Vagina (tissue), 2 donors: ENCODE measurements at places on chromosomes 16 and 17. TPM values are rescaled to one million over a fixed set of nuclear protein-coding genes. Genes with fewer than 3 reads are reported as not detected.

- no peak for DNase-seq
- no peak overlapping the region for H3K4me3 ChIP-seq
- no peaks in the 10 kb centered on the region for H3K27me3 ChIP-seq
- peaks cover 22% of the 10 kb centered on the region for H3K4me1 ChIP-seq
- H3K36me3 ChIP-seq: peaks cover 8% of the 10 kb centered on the region
- H3K27ac ChIP-seq: no peak overlapping the region
Measured at GRCh38 chr16:30929167-30929566, 5.8 kb downstream of the FBXL19 start.

- H3K36me3 ChIP-seq: no peaks in the 10 kb centered on the region
- H3K27me3 ChIP-seq: no peaks in the 10 kb centered on the region
- no peaks in the 10 kb centered on the region for H3K4me1 ChIP-seq
- no peak overlapping the region for H3K4me3 ChIP-seq
Measured at GRCh38 chr17:58200024-58200633, 7.6 kb downstream of the EPX start.

GRCh38 chr16:19210280-19210924, 42.4 kb downstream of the SYT17 start:
- no peaks in the 10 kb centered on the region for H3K36me3 ChIP-seq
- no peak for DNase-seq
- H3K4me1 ChIP-seq: no peaks in the 10 kb centered on the region
- H3K4me3 ChIP-seq: no peak overlapping the region
- H3K27ac ChIP-seq: no peak overlapping the region

DNA sequence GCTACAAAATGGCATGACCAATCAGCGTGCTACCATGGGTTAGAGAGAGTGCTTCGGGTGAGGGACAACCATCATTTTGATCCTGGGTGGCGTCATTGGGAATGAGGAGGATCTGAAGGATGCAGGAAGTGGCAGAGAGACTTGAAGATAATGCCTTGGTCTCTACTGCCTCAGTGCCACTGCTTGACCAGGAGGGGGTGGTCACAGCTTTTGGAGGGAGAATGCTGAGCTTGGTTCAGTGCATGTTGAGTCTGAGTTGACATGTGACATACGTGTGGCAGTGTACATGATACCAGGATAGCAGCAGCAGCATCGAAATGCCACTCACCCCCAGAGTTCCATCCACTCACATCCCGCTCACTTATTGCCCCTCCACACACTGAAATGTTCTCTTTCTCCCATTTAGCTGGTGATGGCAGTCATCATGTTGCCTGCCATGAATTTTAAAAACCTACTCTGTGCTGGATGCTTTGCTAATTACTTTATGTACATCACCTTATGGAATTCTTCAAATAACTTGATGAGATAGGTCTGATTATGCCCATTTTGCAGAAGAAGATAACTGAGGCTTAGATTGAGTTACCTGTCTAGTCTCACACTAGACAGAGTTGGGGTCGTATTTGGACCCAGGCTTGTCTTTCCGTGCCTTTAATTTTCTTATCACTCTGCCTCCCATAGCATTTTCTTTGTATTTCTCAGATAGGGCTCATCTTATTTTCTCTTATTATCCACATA, 36.7 kb downstream of the ARSG start:
- no peaks in the 10 kb centered on the region for H3K36me3 ChIP-seq
- no peak overlapping the region for H3K27ac ChIP-seq
- H3K4me1 ChIP-seq: no peaks in the 10 kb centered on the region
- no peak for DNase-seq
- H3K4me3 ChIP-seq: no peak overlapping the region

- no peak overlapping the region for H3K27ac ChIP-seq
- H3K36me3 ChIP-seq: no peaks in the 10 kb centered on the region
- H3K4me1 ChIP-seq: no peaks in the 10 kb centered on the region
- no peak for DNase-seq
- no peak overlapping the region for H3K4me3 ChIP-seq
Measured at GRCh38 chr16:83102336-83102735, 475.6 kb downstream of the CDH13 start.

DNA sequence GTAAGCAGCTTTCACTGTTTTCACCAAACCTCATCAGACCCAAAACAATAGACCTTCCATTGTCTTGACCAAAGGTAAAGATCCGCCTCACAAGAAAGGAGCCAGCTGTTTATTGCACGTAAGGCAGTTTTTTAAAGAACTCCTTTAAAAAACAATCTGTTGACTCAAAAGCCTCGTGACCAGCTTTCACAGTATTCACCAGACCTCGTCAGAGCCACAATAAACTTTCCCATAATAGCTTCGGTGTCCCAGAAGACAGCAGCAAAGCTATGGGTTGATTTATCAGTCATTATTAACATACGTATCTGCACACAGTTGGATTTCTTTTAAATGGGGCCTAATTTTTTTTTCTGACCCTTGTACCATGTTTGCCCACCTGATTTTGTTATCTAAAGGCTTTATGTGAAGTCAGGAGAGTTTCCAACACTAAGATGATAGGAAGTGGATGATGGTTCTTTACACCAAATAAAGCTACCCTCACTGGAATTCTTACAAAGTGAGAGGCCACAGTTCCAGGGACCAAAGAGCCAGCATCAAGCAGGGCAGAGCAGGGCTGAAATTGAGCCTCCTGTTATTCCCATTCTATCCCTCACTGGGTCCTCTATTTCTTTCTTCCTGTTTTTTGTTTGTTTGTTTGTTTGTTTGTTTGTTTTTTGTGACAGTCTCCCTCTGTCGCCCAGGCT, 17.6 kb upstream of the HELZ start:
- H3K27ac ChIP-seq: peak overlapping the region; percentile 56
- no peaks in the 10 kb centered on the region for H3K27me3 ChIP-seq
- H3K4me1 ChIP-seq: peaks cover 16% of the 10 kb centered on the region
- DNase-seq: no peak
- no peaks in the 10 kb centered on the region for H3K36me3 ChIP-seq
- no peak overlapping the region for H3K4me3 ChIP-seq

- H3K4me3 ChIP-seq: no peak overlapping the region
- H3K27ac ChIP-seq: no peak overlapping the region
- H3K27me3 ChIP-seq: no peaks in the 10 kb centered on the region
- no peak for DNase-seq
Measured at GRCh38 chr16:87274794-87275193, 42.4 kb downstream of the C16orf95 start.

DNA sequence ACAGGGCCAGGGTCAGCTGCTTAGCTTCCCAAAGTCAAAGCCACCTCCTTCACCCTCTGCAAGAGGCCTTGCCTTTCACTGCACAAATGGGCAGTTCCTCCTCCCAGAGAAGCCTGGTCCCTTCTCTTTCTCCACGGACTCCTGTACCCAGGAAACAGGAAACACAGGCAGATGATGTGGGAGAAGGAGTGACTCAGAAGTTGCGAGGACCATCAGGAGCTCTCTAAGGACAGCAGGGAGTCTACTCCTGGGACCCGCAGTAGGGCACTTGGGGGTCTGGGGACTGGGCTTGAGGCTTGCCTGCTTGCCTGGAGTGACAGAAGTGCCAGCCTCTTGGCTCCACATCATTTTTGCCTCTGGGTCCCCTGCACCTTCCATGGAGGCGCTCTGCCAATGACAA, 47.4 kb upstream of the KSR1 start:
- no peak overlapping the region for H3K27ac ChIP-seq
- H3K4me3 ChIP-seq: no peak overlapping the region
- no peaks in the 10 kb centered on the region for H3K27me3 ChIP-seq
- DNase-seq: no peak
- peaks cover 14% of the 10 kb centered on the region for H3K4me1 ChIP-seq

GRCh38 chr17:58865301-58865700, 109.6 kb downstream of the PPM1E start:
- no peaks in the 10 kb centered on the region for H3K36me3 ChIP-seq
- H3K27me3 ChIP-seq: no peaks in the 10 kb centered on the region
- no peak for DNase-seq
- no peaks in the 10 kb centered on the region for H3K4me1 ChIP-seq
- H3K4me3 ChIP-seq: no peak overlapping the region

GRCh38 chr17:37830151-37830993, 85.5 kb upstream of the HNF1B start:
- no peaks in the 10 kb centered on the region for H3K4me1 ChIP-seq
- H3K36me3 ChIP-seq: no peaks in the 10 kb centered on the region
- H3K4me3 ChIP-seq: no peak overlapping the region
- DNase-seq: no peak
- H3K27me3 ChIP-seq: no peaks in the 10 kb centered on the region
- no peak overlapping the region for H3K27ac ChIP-seq

DNA sequence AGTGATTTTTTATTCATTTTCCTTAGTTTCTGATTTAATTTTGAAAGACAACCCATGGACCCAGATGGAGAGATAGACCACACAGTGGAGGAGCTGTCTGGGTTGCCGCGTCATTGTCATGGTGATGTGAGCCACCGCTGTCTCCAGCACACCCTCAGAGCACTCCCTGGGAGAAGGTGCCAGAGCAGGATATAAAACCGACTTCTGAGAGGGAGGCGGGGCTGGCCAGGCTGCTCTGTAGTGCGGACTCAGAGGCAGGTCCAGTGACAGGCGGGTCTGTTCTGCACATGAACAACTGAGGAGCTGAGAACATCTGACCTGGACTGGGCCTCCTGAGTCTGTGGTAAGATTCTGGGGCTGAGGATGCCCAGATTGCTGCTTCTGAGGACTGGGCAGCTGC, 216.3 kb upstream of the NLRP1 start:
- no peak overlapping the region for H3K27ac ChIP-seq
- H3K36me3 ChIP-seq: no peaks in the 10 kb centered on the region
- no peak for DNase-seq
- H3K27me3 ChIP-seq: no peaks in the 10 kb centered on the region
- no peak overlapping the region for H3K4me3 ChIP-seq

GRCh38 chr16:16073891-16074881, 124.8 kb downstream of the ABCC1 start:
- no peak overlapping the region for H3K27ac ChIP-seq
- no peak for DNase-seq
- H3K27me3 ChIP-seq: no peaks in the 10 kb centered on the region
- peaks cover 30% of the 10 kb centered on the region for H3K4me1 ChIP-seq
- no peak overlapping the region for H3K4me3 ChIP-seq

DNA sequence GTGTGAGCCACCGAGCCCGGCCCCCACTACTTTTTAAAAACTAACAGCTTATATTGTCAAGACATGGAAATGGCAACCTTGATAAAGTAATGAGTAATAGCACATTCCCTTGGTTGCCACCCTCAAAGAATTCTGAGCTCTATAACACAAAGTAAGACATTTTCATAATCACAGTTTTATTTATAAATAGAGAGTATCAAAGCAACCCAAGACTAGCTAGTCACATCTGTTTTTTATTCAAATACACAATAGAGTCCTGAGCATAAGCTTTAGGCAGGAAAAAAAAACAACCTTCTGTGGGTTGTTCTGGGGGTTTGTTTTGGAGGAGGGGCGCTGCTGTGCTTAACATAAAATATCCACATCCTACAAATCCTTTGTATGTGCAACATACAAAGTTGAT, 68.7 kb downstream of the CEP95 start:
- H3K27me3 ChIP-seq: no peaks in the 10 kb centered on the region
- H3K36me3 ChIP-seq: peaks cover 21% of the 10 kb centered on the region
- peaks cover 13% of the 10 kb centered on the region for H3K4me1 ChIP-seq
- DNase-seq: no peak

GRCh38 chr16:27448532-27449433, 46.8 kb downstream of the IL21R start:
- no peak overlapping the region for H3K4me3 ChIP-seq
- no peaks in the 10 kb centered on the region for H3K36me3 ChIP-seq
- H3K4me1 ChIP-seq: no peaks in the 10 kb centered on the region
- no peak overlapping the region for H3K27ac ChIP-seq
- H3K27me3 ChIP-seq: no peaks in the 10 kb centered on the region
- no peak for DNase-seq

GRCh38 chr16:67563708-67564468, 1.6 kb downstream of the CTCF start:
- peak overlapping the region; percentile 92 for H3K4me3 ChIP-seq
- no peaks in the 10 kb centered on the region for H3K36me3 ChIP-seq
- H3K4me1 ChIP-seq: peaks cover 53% of the 10 kb centered on the region
- H3K27me3 ChIP-seq: no peaks in the 10 kb centered on the region
- peak; percentile 91 for DNase-seq
- H3K27ac ChIP-seq: peak overlapping the region; percentile 98

GRCh38 chr17:42212382-42212781, 18.1 kb upstream of the GHDC start:
- no peak overlapping the region for H3K4me3 ChIP-seq
- H3K27ac ChIP-seq: peak overlapping the region; percentile 9

- no peak for DNase-seq
- no peak overlapping the region for H3K27ac ChIP-seq
- H3K27me3 ChIP-seq: no peaks in the 10 kb centered on the region
- no peaks in the 10 kb centered on the region for H3K36me3 ChIP-seq
- H3K4me1 ChIP-seq: no peaks in the 10 kb centered on the region
Measured at GRCh38 chr16:50642349-50642748, 38.8 kb downstream of the SNX20 start.

DNA sequence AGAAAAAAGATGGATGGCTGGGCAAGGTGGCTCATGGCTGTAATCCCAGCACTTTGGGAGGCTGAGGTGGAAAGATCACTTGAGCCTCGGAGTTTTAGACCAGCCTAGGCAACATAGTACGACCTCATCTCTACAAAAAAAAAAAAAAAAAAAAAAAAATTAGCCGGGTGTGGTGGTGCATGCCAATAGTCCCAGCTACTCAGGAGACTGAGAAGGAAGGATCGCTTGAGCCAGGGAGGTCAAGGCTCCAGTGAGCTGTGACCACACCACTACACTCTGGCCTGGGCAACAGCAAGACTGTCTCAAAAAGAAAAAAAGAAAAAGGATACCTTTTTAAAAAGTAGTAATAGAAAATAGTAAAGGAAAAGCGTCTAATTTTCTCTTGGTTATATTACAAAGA, 20.7 kb downstream of the ZNF652 start:
- H3K27ac ChIP-seq: peak overlapping the region; percentile 52
- H3K4me1 ChIP-seq: peaks cover 60% of the 10 kb centered on the region
- H3K4me3 ChIP-seq: no peak overlapping the region
- DNase-seq: no peak
- H3K36me3 ChIP-seq: no peaks in the 10 kb centered on the region

GRCh38 chr17:59105852-59106462, 723 bp downstream of the TRIM37 start:
- DNase-seq: peak; percentile 90
- peak overlapping the region; percentile 85 for H3K27ac ChIP-seq
- no peaks in the 10 kb centered on the region for H3K36me3 ChIP-seq
- peaks cover 41% of the 10 kb centered on the region for H3K4me1 ChIP-seq

The CHAD gene
- not detected for total RNA-seq

The RRN3 gene
- total RNA-seq: 24.8 TPM

The TBKBP1 gene
- 13.8 TPM for total RNA-seq

The KRTAP2-3 gene
- total RNA-seq: not detected

The METTL2A gene
- 14.0 TPM for total RNA-seq

The TMEM106A gene
- total RNA-seq: 6.6 TPM

The EFCAB5 gene
- total RNA-seq: not detected

The RPRML gene
- total RNA-seq: 2.0 TPM

The TPSB2 gene
- 59.7 TPM for total RNA-seq

The KLHL10 gene
- not detected for total RNA-seq

The BAHCC1 gene
- total RNA-seq: 9.1 TPM

The FOXJ1 gene
- not detected for total RNA-seq

The ALOX15 gene
- not detected for total RNA-seq

The CCL22 gene
- total RNA-seq: 0.49 TPM

The NPIPA5 gene
- 5.9 TPM for total RNA-seq

The GRIN2C gene
- total RNA-seq: not detected
